ENCODE measurements at places on chromosomes 3 and 15.

GRCh38 chr3:31495971-31496665 lies 36.6 kb upstream of the STT3B start:
- no peak for DNase-seq

- DNase-seq, result no peak
Measured at GRCh38 chr3:79204351-79204750, 563.4 kb downstream of the ROBO1 start.

GRCh38 chr3:65672061-65672460 lies 366.7 kb downstream of the MAGI1 start:
- no peak for DNase-seq

DNA sequence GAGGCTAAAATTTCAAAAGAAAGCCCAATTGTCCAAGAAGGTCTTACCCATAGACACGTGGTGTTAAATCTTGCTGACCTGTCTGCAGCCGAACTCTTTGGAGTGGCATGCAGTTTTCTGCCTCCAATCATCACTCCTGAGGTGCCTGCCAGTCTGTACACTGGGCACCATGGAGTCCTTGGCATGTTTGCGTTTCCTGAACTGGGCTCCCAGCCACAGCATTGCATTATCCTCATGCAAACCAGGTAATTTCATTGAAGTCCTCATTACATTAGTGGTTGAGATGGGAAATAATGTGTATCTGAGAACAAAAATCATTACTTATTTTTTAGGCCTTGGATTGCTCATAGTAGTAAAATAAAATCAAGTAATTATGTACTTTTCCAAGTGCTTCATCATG lies 152.3 kb downstream of the AKAP13 start:
- DNase-seq, result no peak

- no peak for DNase-seq
Measured at GRCh38 chr3:133673746-133674145, 12.0 kb upstream of the TOPBP1 start.

Measured in HuH-7 (cell line).